ENCODE measurements at places on chromosomes 16 and 17.
A peak's percentile ranks its signal among the peaks of the same experiment; 100 is the strongest.

DNA sequence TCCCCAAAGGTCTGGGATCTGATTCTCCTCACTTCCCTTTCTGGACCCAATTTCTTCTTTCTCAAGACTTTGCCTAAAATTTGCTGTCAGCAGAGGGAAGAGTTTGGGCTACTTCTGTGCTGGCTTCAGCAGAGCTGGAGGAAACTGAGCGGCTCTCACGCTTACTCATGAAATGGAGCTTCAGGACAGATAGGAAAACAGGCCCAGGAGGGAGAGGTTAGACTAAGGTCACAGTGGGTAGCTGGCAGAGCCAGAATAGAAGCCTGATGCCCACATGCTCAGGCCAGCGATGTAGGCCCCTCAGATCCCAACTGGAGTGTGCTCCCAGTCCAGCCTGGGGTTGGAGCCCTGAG lies 593 bp downstream of the SLC38A7 start:
- no peak for DNase-seq

- no peak for DNase-seq
Observed at GRCh38 chr16:54342966-54343365, 56.4 kb upstream of the IRX3 start.

DNA sequence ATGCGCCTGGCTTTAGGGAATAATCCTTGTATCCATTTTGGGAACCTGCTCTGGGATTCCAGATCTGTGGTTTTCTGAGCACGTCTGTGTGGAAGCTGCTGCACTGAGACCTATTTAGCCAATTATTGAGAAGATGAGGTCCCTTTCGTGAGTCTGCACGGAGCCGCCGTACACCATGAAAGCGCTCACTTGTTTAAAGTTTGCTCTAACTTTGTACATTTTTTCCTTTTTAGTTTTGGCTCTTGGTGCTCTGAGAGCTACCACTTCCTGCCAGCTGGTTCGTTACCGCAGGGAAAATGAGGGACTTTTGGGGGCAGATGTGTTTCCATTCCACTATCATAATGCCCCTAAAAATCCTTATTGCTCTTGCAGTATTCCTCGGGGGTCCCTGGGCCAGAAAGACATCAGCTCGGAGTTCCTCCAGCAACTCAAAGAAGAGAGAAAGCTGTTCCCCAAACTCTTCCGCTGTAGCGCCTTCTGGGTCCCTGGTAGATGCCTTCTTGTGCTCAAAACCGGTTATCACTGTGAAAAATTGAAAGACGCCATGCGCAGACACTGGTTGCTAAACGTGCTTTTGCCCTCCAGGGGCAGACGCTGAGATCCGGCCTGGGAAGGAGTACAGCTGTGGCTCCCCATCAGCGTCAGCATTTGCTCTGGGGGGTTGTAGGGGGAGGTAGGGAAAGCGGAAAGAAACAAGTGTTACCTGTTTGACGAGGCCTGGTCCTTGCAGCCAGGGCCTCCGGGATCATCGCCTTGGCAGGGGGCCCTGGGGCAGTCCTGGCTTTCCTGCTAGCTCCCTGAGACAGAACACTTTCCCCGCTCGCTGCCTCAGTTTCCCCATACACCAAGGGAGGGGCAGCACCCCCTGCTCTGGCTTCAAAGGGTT lies 238.1 kb downstream of the MRTFB start:
- DNase-seq: no peak

DNA sequence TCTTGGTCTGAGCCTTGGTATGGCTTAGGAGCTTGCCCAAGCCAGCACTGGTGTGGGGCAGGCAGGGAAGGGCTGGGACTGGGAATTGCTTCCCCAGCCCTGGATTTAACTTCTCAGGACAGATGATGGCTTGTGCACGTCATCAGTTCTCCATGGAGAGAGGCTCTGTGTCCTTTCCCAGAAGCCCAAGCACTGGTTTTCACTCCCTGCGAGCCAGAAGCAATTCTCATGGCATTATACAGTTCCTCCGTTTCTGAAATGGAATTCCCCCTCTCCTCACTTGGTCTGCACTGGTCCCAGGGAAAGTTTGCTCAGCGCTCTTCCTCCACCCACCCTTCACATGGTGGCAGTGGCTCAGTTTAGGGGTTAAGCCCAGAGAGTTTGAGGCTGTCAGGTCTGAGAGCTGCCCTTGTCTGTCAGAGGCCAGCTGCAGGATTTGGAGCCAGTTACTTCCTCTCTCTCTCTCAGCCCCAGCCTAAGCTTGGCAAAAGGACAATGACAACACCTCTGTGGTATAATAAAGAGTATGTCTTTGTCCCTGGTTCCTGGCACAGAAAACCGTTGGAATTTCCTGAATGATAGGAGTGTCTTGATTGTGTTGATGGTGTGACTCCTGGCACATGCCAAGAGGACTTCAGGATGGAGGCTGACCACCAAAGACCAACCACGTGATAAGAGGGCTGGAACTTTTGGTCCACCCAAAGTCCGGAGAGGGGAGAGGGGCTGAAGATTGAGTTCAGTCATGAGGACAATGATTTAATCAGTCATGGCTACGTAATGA lies 219.6 kb upstream of the TNRC6C start:
- DNase-seq: no peak

- DNase-seq: no peak
Observed at GRCh38 chr16:56258508-56259424, 67.5 kb downstream of the GNAO1 start.

DNA sequence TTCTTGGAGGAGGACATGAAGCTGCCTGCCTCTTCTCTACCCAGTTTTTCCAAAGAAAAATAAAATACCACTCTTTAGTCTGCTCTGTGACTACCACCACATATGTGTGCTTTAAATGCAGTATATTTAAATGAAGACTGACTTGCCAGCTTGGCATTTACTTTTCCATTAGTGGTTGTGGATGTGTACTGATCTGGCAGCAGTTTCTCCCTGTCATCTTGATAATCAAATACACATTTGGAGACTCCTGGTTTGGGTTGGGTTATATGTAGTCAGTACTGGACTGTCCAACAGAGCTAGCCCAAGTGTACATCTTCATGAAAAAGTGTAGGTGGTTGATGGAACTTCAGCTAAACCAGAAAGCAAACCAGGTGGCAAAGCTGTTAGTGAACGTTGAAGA lies 19.9 kb downstream of the COX10 start:
- no peak for DNase-seq

DNA sequence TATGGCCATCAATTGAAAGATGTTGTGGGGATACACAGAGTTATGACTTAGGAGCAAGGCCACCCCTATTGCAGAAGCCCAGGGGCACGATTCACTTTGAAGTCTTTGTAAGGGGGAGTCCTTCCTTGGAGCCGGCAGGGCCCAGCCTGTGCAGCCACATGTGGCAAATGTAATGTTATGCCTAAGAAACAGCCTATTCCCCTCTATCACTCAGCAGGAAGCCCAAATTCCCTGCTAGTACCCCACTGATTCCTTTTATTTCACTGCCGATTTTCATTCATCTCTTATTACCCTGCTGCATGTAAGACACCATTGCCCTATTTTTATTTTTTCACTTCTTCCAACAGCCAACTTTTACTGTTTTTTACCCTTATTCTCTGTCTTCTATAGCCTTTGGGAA lies 233.2 kb downstream of the PMP22 start:
- no peak for DNase-seq

GRCh38 chr16:75911896-75912295 lies 185.6 kb upstream of the CPHXL start:
- DNase-seq: no peak

DNA sequence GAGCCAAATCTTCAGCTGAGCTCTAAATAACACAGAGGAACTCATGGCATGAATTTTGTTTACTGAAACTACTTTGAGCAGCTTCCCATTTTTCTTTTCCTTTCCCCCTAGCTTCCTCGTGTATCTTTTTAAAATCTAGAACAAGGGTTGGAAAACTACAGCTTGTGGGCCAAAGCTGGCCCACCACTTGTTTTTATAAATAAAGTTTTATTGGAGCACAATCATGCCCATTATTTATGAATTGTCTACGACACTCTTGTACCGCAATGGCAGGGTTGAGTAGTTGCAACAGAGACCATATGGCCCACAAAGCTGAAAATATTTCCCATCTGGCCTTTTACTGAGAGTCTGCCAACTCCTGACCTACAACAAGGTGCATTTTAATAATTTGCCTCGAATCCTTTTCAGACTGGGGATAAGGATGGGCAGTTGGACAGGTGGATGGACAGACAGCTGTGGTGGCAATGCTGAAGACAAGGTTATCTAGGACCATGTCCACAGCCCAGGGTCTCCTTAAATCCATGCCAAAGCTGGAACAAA lies 87.7 kb downstream of the RMI2 start:
- DNase-seq: peak; percentile 59

DNA sequence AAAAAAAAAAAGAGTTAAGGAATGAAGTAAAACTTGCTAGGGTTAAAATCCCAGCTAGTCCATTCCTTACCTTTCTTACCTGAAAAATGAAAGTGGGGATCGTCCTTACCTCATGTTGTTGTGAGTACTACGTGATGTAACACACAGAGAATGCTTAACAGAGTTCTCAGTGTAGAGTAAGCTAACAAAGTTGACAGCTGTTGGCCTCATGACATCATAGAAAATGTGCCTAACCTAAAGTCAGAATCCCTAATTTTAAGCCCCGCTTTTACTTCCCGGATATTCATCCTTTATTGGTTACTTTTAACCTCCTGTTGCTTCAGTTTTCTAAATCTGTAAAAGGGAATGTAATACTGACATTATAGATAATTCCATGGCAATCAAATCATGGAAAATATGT lies 505.8 kb upstream of the HSBP1 start:
- no peak for DNase-seq

- no peak for DNase-seq
Observed at GRCh38 chr16:88049561-88050545, 98.6 kb downstream of the BANP start.

DNA sequence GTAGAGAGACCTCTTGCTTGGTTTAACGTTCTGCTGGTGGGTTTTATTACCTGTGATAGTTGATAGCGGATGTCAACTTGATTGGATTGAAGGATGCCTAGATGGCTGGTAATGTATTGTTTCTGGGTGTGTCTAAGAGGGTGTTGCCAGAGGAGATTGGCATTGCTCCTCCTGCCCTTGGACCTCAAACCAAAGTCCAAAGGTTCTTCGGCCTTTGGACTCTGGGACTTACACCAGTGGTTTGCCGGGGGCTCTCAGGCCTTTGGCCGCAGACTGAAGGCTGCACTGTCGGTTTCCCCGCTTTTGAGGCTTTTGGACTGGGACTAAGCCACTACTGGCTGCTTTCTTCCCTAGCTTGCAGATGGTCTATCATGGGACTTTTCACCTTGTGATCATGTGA lies 17.5 kb upstream of the TNRC6C start:
- DNase-seq: no peak

- DNase-seq: no peak
Observed at GRCh38 chr17:27391427-27391826, 64.8 kb upstream of the KSR1 start.

DNA sequence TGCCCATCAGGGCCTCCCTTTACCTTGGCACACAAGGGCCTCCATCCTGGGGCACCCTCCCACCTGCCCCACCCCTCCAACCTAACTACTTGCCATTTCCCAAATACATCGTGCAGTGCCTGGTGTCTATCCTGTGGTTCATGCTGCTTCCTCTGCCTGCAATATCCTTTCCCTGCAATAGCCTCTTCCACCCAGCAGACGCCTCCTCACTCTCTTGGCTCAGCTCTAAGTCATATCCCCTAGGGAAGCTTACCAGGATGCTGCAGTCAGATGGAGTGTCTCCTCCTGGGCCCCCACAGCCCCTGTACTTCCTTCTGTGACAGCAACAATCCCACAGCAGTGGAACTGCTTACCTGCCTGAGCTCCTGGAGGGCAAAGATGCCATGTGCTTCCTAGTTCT lies 36.7 kb downstream of the CCDC182 start:
- DNase-seq: peak; percentile 80

DNA sequence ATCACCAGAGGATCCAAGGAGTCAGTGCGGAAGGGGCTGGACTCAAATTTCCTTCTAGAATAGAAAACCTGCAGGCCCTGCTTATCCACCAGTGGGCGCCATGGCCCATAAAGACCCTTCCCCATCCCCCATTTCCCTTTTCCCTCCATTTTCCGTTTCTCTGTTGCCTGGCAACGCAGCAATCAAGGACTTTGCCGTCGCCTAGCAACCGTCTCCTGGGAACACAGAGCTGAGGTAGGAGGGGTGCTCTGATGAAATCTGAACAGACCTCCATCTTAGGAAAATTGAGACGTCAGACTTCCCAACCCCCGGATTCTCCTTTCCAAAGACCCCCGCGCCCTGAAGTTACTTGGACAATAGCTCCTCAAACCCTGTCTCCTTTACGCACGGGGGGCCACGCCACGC lies 5.7 kb downstream of the DLG4 start:
- DNase-seq: peak; percentile 52

GRCh38 chr16:1816396-1817275 lies 10.0 kb downstream of the HAGH start:
- DNase-seq: no peak

GRCh38 chr16:10878328-10878643 lies 1.3 kb downstream of the CIITA start:
- DNase-seq: no peak

GRCh38 chr16:47160422-47160821 lies 16.7 kb upstream of the NETO2 start:
- no peak for DNase-seq

DNA sequence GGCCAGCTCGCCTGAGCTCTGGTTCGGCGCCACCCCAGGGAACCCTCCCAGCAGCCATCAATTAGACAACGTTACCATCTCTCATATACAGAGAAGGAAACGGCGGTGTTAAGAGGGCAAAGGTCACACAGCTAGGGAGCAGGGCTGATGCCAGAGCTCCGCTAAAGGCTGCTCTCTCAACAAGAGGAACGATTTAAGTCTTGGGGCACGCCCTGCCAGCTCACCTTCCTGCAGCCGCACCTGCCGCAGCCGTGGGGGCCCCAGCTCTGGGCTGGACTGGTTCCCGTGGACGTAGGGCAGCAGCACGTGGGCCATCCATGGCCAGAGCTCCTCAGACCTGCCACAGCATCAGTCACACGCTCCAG lies 43.5 kb downstream of the PKD1 start:
- no peak for DNase-seq

DNA sequence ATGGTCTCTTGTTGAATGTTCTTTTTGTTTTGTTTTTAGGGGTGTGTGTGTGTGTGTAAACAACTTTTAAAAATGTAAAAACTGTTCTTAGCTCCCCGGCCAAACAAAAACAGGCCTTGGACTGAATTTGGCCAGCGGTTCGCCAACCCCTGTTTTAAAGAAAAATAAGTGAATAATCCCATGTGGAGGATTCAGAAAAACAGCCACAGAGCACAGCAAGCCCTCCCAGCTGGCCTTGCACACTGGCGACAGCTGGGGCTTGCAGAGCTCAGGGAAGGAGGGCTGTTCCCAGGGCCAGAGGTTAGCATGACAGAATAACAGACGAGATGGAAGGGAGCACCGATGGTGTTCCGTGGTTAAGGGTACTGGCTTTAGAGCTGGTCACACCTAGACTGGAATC lies 39.0 kb downstream of the EMP2 start:
- DNase-seq: no peak

DNA sequence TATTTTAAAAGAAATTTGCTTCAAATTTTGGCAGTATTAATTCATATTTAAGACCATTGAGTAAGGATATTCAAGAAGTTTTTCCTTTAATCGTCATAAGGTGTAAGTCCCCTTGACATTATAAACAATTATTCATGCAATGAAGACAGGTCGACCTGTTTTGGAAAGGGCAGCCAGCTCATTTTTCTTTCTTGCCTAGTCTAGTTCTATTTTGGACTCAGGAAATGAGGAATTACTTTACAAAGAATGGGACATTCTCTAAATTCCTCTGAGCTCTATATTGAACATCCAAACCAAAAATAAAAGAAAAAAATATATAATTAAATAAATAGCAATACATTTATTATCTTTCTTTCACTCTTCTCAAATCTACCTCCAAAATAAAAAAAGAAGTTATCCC lies 595.6 kb upstream of the KIF2B start:
- no peak for DNase-seq

Data from NCI-H524 treated with DMSO at 0.1 percent for 48 hours (cell line).